Activated CD4-positive, CD25-positive, alpha-beta regulatory T cell treated with anti-CD3 and anti-CD28 coated beads, Interleukin-2, amount 50 U/mL, for 72 hours (primary cell): ENCODE measurements at places on chromosomes 13 and 19.

- DNase-seq = no peak
Measured at GRCh38 chr13:28204690-28205443, 66.5 kb downstream of the PAN3 start.

- no peak for DNase-seq
Measured at GRCh38 chr13:113888701-113889330, 24.9 kb upstream of the GAS6 start.

DNA sequence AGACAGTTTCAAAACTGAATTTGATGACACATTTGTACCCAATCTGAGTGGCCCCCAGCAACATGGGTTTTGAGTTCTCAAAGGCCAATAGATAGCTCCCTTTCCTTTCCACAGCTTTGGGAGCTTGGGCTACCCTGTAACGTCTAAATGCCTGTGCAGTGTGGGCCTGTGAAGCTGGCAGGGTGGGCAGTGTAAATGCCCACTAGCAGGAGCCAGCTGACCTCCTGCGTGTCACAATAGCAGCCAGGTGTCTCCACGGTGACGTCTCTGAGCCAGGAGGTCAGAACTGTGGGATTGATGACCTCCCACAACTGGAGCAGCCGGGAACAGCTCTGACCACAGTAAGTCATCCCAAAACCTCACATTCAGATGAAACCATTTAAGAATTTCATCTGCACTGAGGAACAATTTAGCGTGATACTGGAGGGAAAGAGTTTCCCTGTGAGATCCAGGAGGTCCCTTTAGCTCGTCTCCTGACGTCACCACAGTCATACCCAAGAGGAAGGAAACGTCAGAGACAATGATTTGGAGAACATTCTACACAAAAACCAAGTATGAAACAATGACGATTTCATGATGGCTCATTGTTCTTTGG, at the start of gene IPO5:
Gene IPO5, plus strand, starts transcription at position 300 of the 595 bp plus-strand sequence. CDS start 23,022 bp downstream, outside the sequence.
- no peak for DNase-seq

- DNase-seq = no peak
Measured at GRCh38 chr13:90414691-90415596, 932.5 kb upstream of the MIR17HG start.

- no peak for DNase-seq
Measured at GRCh38 chr13:68846663-68847062, 1261.0 kb upstream of the ATXN8OS start.

- peak; percentile 33 for DNase-seq
Measured at GRCh38 chr13:42574011-42574410, at the start of gene TNFSF11. TSS of gene TNFSF11 (plus strand) at chr13:42574152. CDS start at chr13:42574304, 152 bp downstream.

DNA sequence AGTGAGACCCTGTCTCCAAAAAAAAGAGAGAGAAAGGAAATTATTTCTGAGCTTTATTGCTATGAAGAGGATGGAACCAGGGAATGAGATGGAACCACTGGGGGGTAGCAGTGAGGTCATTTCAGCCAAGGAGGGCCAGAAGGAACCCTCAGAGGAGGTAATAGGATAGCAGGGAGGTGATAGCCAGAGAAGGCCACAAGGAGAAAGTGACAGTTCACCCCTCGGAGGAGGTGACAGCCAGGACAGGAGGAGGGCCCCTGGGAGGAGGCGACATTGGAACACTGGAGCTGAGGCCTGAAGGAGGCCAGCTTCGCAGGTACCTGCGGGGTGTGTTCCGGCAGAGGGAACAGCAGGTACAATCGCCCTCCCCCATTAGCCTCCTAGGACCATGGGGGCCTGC, 675 bp upstream of the PGPEP1 start:
- DNase-seq = no peak

- DNase-seq = no peak
Measured at GRCh38 chr13:110418944-110419343, 111.9 kb downstream of the COL4A2 start.

- no peak for DNase-seq
Measured at GRCh38 chr13:45055902-45056648, 64.2 kb upstream of the GTF2F2 start.

DNA sequence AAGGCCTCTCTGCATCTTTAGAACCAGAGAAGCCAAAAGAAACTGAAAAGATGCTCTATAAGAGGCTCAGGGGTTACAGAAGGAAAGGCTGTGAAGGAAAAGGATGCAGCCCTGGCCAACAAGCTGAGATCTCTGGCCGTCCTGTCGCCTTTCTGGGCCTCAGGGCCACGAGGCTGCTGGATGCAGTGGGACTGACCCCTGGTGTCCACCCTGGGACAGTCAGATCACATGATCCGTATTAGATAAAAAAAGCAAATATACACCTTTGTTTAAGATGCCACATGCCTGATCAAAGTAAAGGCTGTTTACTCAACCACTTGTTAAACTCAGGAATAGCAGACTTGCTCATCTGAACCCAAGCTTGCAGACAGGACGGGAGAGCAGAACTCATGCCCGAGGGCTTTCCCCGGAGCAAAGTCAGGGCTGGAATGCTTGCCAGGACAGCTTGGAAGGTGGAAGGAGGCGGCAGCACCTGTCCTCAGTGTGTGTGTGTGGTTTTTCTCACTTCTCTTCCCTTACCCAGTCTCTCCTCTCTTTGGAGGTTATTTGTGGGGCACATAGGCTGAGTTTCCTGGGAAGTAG, 206.5 kb upstream of the TSHZ3 start:
- DNase-seq = no peak

GRCh38 chr13:31843044-31843443, 103.7 kb downstream of the RXFP2 start:
- no peak for DNase-seq

GRCh38 chr19:6048348-6048747, 62.0 kb downstream of the RFX2 start:
- DNase-seq = no peak

GRCh38 chr19:9966448-9966847, 30.1 kb upstream of the OLFM2 start:
- no peak for DNase-seq

- no peak for DNase-seq
Measured at GRCh38 chr13:33761740-33762139, 56.2 kb upstream of the RFC3 start.

GRCh38 chr13:80217614-80218456, 123.1 kb downstream of the SPRY2 start:
- no peak for DNase-seq

GRCh38 chr13:81207636-81208035, 866.7 kb upstream of the SPRY2 start:
- DNase-seq = no peak

GRCh38 chr13:45623516-45624090, 8.1 kb upstream of the ERICH6B start:
- DNase-seq = no peak

DNA sequence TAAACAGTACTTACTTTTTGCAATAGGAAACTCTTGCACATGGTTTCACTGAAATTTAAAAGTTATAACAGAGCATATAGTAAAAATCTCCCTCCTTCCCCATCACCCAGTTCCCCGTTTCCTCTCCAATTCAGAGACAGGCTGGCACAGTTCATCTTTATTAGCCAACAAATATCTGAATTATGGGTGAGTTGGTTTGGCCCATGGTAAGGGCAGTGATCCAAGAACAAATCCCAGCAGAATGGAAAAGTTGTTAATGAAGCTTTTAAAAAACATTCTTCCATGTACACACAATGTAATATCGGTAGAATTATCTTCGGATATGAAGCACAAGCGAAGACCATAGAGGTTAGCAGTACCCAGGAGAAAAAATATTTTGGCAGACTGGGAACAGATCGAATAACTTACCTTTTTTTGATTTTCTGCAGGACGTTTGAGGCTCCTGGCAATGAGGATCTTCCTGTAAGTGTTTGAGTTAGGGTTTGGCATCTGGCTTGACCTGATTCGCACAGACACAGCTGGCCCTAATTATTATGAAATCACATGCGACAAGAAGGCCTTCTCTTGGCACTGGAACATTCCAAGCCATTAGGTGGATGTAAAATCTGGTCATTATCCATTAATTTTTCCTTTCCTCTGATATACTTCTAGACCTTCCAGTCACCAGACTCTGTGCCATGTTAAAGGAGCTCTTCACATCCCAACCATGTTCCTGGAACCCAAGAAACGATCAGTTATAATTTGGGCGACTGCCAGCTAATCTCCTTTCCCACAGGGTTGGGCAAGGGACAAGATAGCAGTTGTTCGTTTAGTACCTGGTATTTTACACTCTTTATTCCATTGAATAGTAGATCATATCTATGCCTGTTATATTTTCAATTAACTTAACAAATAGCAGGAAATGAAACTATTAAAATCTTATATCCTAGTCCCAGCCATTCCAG, 139.4 kb upstream of the TSC22D1 start:
- DNase-seq = no peak

DNA sequence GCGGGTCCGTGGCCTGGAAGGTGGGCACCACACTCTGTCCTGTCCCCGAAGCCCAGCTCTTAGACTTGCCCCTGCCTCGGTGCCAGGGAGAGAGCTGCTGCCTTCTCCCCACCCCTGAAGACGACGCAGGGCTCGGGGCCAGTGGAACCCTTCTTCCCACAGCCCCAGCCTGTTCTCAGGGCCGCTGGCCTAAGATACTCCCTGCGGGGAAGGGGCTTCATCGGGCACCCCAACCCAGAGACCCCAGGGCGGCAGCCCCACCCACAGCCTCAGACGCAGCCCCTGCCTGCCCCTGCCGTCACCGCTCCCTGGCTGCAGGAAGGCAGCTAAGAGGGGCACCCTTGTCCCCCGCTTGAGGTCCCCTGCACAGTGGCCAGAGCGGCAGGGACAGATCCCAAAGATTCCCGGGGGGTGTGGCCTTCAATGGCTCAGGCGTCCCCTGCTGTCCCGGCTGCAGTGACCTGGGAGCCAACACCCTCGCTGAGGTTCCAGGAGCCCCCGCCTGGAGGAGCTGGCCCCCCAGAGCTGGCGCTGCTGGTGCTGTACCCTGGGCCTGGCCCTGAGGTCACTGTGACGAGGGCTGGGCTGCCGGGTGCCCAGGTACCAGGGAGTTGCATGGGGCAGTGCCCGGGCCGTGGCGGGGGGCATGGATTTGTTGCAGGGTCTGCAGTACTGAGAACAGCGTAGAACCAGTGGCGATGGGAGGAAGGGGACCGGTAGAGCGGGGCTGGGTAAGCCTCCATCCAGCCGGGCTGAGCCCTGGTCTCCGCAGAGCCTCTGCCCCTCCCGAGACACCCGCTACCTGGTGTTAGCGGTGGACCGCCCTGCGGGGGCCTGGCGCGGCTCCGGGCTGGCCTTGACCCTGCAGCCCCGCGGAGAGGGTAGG, 1.0 kb downstream of the AMH start:
- DNase-seq = no peak

DNA sequence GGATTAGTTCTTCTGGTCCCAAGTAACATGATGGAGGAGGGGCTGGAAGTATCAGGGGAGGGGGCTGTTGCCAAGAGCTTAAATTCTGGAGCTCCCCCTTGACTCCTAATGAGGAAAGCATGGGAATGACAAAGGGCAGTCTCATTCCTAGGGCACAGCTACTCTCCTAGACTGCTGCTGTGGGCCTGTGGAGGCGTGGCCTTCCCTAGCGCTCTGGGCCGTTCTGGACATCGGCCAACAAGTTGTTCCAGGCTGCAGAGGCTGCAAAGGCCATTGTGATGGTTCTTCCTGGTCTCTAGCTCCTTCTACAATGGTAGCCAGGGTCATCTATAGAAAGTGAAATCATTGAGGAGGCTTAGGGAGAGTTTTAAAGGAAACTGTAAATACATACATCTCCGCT, 916.6 kb downstream of the DIAPH3 start:
- DNase-seq = no peak

DNA sequence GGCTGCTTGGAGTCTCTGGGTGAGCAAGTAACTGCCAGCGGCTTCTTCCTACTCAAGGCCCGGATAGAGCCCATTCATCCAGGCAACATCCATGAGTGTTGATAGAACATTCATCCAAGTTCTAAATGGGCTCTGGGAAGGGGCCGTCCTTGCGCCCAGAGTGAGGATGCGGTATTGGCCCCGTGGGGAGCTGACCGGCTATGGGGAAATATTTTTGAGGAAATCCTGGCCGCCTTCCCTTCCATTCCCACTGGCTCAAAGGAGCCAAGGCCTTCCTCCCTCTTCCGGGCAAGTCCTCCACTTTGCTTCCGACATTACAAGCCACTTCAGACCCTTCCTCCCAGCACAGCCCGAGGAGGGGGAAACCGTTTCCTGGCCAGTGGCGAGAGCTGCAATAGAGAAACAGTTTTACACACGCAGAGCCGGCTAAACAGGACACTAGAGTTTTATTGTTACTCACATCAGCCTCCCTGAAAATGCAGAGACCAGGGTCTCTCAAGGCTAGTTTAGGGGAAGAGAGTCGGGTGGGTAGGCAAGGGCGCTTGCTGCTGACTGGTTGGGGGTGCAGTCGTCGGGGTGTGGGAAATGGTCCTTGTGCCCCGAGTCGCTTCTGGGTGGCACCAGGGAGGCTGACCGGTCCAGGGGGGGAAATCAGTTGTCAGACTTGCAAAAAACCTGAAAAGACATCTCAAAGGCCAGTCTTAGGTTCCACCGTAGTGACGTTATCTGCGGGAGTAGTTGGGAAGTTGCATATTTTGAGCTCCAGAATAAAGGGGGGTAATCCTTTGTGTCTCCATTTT, 37.5 kb downstream of the C13orf46 start:
- DNase-seq = no peak

DNA sequence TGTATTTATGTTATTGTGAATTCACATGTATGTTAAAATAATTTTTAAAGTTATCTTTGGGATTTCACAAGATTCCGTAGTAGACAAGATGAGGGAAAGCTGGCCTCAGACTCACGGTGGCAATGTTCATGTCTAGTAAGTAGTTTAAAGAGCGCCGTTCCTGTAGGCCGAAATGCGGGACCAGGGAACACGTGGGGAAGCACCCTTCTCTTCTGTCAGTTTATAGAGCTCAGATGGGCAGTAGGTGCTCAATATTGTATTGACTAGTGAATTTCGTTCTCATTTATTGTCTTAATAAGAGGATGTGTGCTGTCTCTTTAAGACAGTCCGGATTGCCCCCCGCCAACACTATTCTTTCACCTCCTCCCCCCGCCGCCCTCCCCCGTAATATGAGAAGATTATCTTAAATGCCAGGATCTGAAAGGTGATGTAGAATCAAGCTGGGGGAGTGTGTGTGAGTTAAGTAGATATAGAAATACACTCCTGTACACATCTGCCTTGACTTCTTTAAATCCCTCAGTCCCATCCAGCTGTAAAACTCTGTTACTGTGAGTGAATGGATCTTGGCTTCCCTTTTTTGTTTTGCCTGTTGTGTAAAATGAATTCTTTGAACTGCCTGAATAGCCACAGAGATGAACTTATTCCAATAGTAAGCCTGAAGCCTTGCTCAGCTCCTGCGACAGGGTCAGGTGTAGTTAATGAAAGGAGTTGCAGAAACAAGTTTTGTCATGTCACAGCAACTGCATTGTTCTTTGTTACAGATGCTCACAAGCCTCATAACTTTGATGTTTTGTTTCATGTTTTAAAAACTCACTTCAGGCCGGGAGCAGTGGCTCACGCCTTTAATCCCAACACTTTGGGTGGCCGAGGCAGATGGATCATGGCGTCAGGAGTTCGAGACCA, 1.3 kb downstream of the LAMP1 start:
- DNase-seq = no peak

DNA sequence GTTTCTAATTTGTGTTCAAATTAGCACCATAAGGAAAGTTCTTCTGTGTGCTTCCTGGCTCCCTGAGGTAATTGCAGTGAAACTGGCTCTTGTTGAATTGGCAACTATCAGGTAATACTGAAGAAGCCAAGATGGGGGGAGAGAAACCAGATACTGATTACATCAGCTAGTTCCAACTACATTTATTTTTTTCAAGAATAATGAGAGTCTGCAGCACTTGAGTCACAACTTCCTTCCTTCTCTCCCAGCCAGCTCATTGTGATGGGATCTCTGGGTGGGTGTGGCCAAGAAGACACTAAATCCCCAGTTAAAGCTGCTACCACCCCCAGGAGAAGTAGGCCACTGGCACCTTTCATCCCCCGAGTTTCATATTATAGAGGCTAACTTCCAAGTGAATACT, 100.7 kb upstream of the RXFP2 start:
- no peak for DNase-seq
